ENCODE measurements at places on chromosomes 3 and 15.

DNA sequence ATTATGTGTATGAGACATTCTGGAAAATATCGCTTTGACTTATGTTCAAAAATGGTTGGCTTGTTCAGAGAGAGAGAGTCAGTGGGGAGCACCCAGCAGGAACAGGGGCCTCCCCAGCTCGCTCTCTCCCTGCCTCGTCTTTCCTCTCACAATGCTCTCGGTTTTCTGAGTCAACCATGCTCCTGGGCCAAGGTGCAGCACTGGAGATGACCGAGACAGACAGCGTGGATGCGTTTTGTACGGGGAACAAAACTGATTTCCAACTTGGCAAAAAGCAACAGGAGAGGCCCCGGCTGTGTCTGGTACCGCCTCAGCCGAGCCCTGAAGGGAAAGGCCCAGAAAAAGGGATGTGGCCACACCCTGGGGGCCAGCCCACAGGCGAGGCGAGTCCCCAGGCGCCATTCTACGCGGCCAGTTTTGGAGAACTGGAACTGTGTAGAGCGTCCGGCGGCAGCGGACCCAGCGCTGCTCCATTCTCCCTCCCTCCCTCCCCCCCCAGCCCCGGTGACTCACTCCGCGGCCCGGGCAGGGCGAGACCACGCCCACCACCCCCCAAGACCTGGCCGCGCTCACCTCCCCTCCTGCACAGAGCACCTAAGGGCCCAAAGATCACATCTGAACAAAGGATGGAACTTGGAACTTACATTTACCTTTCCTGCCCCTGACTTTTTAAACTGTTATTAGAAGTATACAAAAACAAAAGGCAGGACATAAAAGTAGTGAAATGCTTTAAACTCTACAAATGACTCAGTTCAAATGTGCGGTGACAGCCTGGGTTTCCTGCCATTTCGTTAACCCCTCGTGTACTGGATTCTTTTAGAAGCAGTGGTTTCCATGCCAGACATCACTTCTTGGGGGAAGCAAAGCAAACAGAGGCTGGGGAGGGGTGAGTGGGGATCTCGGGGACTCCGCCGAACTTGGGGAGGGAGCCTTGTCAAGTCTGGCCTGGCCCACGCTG lies 12.7 kb downstream of the ATP10A start:
- DNase-seq: no peak

- no peak for DNase-seq
Measured at GRCh38 chr3:38374221-38374620, 27.6 kb downstream of the XYLB start.

GRCh38 chr3:149332227-149332765 lies 1.1 kb downstream of the TM4SF18 start:
- DNase-seq: no peak

DNA sequence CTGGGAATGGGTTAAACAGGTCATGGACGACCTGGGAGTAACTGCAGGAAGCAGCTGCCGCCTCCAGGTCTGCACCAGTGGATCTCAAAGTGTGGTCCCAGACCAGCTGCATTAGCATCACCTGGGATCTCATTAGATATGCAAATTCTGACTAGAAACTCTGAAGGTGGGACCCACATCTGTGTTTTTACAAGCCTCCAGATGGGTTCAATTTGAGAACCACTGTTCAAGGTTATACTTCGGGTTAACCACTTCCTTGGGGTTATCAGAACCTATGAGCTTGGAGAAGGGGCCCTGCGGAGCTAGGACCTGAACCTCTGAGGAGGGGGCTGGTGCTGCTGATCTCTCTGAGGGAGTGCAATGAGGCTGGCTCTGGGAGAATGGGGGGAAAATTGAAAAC lies 324.8 kb upstream of the CTDSPL start:
- no peak for DNase-seq

DNA sequence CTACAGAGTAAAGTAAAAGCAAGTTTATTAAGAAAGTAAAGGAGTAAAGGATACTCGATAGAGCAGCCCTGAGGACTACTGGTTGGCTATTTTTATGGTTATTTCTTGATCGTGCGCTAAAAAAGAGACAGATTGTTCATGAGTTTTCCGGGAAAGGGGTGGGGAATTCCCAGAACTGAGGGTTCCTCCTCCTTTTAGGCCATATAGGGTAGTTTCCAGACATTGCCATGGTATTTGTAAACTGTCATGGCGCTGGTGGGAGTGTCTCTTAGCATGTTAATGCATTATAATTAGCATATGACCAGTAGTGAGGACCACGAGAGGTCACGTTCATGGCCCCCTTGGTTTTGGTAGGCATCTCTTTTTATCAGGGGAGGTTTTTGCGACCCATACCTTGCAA lies 213.1 kb downstream of the OSBPL10 start:
- no peak for DNase-seq

- DNase-seq: no peak
Measured at GRCh38 chr15:41890050-41890690, 3.7 kb downstream of the SPTBN5 start.

DNA sequence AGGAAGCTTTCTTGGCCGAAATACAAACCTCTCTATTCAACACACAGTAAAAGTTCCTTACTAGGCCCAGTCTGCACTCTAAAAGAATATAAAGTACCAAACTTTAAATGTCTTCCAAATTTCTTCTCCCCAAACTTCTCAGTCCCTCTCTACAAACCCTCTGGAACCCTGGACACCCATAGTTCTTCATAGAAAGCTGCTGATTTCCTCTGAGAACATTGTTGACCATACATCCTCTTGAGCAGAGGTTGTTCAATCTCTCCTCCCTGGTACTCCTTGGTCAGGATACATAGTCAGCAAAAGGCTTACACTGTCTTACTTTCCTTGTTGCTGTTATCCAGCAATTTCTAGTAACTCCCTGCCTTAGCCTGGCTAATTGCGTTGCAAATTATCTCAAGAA lies 3.1 kb upstream of the ACAP2 start:
- no peak for DNase-seq

- DNase-seq: no peak
Measured at GRCh38 chr3:146142757-146143156, 18.2 kb downstream of the PLOD2 start.

- DNase-seq: no peak
Measured at GRCh38 chr15:73620078-73620477, 13.1 kb downstream of the NPTN start.

- no peak for DNase-seq
Measured at GRCh38 chr3:110099711-110100110, 762.4 kb upstream of the DPPA4 start.

GRCh38 chr3:24067483-24067882 lies 122.4 kb downstream of the NR1D2 start:
- DNase-seq: no peak

GRCh38 chr3:61111825-61112224 lies 139.4 kb downstream of the FHIT start:
- DNase-seq: no peak

DNA sequence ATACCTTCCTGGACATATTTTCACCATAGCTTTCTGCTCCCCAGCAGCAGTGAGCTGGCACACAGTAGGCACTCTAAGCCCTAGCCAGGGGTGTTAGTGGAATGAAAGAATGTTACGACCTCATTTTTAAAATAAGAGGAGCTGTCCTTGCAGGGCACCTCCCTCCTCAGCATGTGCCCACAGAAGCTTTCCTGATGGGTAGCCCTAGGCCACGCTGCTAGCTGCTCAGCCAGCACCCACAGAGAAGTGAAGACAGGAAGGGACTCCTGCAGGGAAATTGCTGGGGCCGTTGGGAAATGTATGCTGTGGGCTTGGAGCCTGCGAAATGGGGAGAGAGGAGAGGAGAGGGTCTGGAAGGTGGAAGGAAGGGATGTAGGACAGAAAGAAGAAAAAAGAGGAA lies 87.3 kb upstream of the ANKRD34C start:
- no peak for DNase-seq

DNA sequence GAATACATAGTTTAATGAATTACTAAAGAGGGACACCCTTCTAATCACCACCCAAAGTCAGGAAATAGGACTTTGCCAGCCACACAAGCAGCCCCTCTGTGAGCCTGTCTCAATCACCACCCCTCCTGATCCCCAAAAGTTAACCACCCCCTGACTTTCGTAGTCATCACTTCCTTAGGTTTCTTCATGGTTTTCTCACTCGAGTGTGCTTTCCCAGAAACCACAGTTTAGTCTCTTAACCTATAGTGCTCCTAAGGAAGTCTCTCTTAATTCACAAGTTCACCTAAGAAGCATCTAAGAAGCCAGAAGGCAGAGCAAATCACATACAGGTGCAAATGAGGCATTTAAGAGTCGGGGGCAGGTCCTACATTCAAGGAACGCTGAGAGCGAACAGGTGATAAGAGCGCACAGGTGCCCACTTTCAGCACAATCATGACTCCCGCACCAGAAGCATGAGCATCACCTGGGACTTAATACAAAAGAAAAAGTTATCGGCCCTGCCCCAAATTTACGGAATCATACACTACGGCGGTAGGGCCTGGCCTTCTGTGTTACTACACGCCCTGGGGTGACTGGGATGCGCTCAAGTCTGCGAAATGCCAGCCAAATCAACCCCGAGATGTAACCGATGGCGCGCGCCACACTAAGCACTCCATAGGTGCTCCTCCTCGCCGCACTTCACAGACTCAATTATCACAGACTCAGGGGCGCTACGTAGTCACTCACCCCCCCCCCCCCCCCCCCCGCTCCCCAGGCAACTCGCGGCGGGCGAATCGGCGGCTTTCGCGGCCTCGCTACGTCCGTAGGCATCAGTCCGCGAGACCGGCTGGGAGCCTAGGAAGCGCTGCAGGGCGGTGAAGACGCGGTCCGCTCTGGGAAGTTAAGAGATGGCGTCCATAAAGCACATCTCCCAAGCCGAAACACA lies 815 bp downstream of the ULK4 start:
- DNase-seq: peak; percentile 14

DNA sequence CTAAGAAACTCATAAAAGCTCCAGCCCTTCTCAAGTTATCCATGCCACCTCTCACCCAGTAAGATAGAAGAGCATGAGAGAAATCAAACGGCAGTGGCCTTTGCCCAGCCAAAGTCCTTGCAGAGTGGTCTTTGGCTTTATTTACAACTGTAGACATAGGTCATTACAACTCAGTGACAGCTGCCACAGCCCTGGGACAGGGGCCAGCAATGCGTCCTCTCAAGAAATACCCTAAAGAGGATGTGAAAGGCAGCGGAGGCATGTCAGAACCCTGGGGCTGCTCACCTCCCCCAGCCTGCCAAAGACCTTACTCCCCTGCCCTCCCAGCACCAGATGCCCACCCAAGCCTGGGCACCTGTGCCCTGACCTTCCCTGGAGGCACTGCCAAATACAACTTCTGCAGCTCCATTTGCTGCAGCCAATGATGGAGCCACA lies 6.3 kb downstream of the ACAA1 start:
- DNase-seq: no peak

DNA sequence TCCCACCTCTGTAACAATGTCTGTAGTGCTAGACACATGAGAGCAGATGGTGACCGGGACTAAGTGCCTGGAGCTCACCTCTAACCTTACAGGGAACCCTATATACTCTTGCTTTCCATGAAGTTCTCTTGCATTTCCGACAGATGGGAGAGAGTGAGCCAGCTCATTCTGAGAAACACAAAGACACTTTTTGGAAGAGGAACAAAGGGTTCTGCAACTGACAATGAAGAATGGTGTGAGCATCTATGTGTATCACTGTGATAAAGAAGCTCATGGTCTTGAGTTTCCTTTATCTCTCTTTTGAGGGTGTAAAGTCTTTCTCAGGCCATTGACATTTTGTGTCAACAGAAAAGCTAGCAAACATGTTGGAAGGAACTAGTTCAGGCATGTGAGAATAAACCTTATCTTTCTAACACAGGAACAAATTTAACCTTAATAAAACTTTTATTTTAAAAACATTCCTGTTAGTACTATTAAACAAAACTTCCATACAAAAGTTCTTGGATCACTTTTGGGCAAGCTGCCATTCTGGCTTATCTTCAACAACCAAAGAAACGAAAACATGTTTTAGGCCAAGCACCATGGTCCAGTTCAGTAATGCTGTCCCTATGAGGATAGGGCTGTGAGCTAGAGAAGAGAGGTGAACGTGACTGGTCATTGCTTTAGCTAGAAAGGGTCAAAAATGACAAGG lies 142.7 kb downstream of the THRB start:
- DNase-seq: no peak

DNA sequence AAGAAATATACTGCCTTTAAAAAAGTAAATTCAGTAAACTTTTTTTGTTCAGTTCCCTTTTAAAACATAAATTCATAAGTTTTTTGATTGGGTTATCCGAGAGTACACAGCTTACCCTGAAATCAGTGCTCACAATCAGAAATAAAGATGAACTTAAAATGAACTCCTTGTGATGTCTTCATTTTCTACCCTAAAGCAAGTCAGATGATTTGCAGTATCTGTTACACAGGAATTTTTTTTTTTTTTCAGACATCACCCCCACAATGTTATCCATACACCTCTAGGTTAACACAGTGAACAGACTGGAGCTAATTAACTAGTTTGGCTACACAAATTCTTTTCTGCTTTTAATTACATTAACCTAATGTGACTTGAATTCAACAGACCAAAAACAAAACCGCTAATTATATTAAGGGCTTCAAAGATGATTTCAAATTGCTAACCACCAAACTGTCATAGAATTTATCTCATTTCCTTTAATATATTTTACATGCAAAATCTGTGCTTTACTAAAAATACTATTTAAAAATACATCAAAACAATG lies 1042.0 kb downstream of the ROBO1 start:
- DNase-seq: no peak

DNA sequence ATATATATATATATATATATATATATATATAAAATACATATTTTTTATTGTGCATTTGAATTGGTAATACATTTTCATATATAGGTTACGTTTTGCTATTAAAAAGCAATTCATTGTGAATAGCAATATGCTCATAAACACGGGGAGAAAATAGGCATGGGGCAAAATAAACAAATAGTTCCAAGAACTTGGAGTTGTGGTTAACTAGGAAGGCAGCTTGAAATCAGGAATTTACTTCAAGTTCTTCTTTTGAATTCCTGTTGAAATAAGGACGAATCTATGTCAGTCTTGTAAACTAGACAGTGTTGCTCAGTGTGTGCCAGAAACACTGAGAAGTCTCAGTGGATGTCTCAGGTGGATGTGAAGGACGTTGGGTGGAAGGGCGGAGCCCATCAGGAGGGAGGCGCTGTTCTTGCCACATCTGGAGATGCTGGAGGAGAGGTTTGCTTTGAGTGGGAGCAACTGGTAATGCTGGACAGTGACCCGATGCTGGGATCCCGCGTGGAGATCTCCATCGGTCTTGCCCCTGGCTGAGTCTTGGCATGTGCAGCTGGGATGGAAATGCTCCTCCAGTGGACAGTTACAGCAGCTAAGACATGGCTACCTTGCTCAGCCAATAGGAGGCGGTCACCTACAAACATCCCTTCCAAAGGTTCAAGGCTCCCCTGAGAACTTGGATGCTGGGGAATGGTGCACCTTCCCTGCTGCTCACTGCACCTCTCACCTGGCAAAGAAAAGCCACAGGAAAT lies 2.5 kb downstream of the IL16 start:
- DNase-seq: no peak

- no peak for DNase-seq
Measured at GRCh38 chr3:170128259-170128976, 53.1 kb downstream of the PHC3 start.

DNA sequence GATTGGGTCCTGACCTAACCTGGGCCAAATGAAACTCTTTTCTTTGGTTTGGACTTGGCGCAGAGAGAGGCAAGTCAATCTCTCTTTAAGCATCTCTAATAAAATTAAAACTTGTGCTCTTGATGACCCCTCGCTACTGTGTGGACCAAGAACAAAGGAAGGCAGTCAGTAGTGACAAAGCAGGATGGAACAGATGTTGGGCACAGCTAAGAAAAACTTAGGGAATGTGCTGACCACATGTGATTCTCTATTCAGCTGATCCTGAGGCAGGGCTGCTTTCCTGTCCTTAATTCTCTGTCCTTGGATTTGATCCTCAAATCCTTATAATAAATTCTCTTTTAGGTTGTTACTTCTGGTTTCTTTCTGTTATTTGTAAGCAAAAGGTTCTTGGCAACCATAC lies 259.9 kb downstream of the ZIC1 start:
- DNase-seq: no peak

Data from stimulated activated CD8-positive, alpha-beta memory T cell treated with anti-CD3 and anti-CD28 coated beads, Interleukin-4, amount 100 ng/mL, for 4 hours (primary cell).